DMS79 treated with DMSO at 0.1 percent for 48 hours (cell line): ENCODE measurements at places on chromosomes 6 and 20.

- DNase-seq, result no peak
These were observed 118.7 kb downstream of the CEBPB start for GRCh38 chr20:50309280-50309763.

- DNase-seq, result peak; percentile 94
These were observed 59.5 kb downstream of the BFSP1 start for GRCh38 chr20:17471606-17472187.

DNA sequence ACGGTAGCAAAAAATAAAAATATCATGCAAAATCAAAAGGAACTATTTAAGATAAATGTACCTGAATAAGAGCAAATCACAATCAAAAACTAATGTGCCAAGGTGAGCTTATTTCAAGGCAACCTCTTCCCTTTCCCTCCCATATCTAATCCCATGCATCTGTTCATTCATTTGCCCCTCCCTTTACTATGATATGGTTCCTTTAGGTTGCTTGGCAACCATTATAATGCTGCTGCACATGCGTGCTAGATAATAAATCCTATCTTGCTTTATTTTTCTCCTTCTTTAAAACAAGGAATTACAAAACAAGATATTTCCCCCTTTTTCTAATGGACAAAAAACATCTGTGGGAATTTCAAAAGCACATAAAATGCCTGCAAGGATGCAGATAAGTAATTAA, 318.2 kb upstream of the POU3F2 start:
- no peak for DNase-seq

- peak; percentile 41 for DNase-seq
These were observed 68.3 kb downstream of the ANKRD6 start for GRCh38 chr6:89501222-89501621.

- no peak for DNase-seq
These were observed 3.0 kb downstream of the SLC22A1 start for GRCh38 chr6:160124605-160125004.

- peak; percentile 20 for DNase-seq
These were observed 296.5 kb downstream of the THBS2 start for GRCh38 chr6:168956884-168957730.

DNA sequence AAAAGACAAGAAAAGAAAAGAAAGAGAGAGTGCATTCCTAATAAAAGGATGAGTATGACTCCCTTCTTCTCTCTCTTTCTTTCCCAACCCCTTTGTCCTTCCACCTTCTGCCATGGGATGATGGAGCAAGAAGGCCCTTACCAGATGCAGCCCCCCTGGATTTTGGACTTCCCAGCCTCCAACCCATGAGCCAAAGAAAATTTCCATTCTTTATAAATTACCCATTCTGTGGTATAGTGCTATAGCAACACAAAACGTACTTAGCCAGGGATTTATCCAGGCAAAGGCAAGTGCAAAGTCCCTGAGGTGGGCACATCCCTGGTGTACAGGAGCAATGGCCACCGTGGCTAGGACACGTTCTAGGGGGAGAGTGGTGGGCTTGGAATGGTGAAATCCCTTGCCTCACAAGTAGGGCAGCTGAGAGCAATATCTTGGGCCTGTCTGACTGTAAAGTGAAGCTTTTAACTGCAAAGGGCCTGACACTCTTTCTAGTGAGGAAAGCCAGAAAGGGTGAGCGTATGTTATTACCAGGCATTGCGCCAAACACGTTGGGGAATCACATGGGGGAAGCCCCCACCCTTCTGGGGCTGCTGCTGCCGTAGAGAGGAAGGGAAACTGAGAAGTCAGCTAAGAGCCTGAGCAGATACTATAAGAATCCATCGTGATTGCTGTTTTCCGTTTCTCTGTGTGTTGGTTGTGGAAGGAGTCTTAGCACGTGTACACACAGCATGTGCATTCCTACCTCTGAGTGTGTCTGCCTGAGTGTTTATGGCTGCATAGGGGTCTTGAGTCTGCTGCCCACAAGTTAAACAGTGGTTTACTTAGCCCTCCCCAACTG, 50.7 kb upstream of the SIRPA start:
- DNase-seq, result no peak

GRCh38 chr20:24045621-24046318, 57.2 kb upstream of the GGTLC1 start:
- DNase-seq, result no peak

DNA sequence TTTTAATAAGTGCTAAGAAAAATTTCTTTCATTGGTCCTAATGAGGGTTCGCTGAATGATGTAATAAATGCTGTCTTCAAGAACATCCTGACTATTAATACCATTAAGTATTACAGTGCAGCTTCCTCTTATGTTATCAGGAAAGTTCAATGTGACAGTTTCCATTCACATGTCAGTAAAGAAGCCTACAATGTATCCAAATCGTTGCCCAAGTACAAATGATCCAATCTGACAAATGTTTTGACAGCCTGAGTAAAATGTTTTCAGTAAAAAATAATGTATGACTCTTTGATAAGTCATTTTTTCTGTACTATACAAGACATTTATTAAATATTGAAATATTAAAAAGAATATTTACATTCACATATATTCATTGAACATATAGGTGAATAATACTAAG, 496.1 kb upstream of the MANEA start:
- DNase-seq, result no peak

- no peak for DNase-seq
These were observed 524.6 kb upstream of the JARID2 start for GRCh38 chr6:14721103-14721758.

GRCh38 chr6:105753207-105753606, 332.9 kb upstream of the PRDM1 start:
- DNase-seq, result peak; percentile 9

- no peak for DNase-seq
These were observed 15.6 kb downstream of the MEP1A start for GRCh38 chr6:46808806-46809205.

DNA sequence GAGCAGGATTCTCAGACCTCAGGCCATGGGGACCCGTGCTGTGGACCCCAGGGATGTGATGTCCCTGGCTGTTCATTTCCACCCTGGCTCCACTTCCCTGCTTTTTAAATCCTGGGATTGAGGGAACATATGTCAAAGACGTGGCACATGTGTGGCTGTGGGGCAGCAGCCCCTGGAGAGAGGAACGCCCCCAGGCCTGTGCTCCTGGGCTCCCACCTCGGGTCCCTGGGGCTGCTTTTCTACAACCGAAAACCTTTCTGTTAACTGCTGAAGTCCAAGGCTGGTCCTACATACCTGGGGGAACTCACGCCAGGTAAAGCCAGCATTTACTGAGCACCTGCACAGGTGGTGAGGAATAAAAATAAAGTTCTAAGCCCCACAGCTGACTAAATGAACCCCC, 102.3 kb upstream of the FRMD1 start:
- DNase-seq, result no peak

GRCh38 chr6:154429711-154430110, 73.1 kb upstream of the IPCEF1 start:
- DNase-seq, result no peak

DNA sequence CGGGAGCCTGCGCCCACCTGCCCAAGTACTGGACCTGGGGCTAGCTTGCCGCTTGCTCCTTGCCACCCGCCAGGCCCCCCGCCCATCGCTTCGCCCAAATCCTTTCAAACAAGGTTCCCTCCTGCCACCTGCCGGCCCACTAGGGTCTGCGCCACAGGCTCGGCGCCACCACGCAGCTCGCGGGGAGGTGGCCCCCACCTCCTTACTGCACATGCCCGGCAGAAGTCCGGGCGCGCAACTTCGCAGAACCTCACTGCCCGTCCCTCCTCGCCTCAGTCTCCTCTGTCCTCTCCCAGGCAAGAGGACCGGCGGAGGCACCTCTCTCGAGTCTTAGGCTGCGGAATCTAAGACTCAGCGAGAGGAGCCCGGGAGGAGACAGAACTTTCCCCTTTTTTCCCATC, 11.2 kb downstream of the GNAS-AS1 start:
- DNase-seq, result peak; percentile 53

- no peak for DNase-seq
These were observed 480.9 kb upstream of the NOX3 start for GRCh38 chr6:155936551-155936950.

DNA sequence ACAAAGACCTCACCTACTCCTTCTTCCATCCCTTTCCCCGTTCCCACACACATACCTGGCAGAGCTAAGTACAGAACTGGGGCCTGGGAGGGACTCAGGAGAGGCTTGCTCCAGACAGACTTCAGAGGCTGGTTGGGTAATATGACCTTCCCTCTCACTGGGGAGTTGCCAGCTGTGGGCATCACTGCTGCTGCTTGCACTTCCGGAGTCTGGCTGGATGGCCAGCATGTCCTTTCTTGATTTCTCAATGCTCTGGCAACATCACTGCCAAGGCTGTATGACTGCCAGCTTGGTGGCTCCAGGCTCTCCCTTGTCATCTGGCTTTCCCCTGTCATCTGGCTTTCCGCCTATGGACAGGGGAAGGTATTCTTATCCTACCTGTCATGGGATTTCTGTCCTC, 47.8 kb downstream of the CDH22 start:
- no peak for DNase-seq

GRCh38 chr20:47225458-47225857, 131.0 kb downstream of the ZMYND8 start:
- no peak for DNase-seq

DNA sequence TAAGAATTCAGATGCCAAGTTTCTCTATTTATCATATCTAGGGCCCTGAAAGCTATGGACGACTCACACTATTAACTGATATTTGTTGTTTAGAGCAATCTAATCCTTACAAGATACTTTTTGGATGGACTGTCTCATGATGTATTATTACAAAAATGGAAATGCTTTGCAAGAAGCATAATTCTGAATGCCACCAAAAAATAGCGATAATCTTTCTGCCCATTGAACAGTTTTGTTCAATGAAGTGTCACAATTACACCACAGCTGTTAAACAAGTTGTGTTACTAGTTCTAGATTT, 460.4 kb upstream of the JARID2 start:
- DNase-seq, result no peak

DNA sequence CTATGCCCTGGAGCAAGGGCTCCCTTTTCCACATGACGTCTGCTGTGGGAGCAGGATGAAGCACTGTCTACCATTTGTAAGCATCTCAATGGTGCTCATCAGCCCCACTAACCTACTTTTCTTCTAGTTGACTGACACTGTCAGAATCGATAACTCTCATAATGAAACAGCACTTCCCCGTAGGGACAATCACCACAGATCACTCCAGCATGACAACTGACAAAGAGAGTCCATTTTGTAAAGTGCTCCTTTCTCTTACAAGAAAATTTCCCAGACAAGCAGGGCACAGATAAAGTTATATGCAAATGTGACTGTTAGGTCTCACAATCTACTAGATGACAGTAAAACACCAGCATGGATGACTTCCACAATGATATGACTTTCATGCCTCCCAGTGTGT, 46.4 kb downstream of the HEBP2 start:
- no peak for DNase-seq

- DNase-seq, result no peak
These were observed 28.3 kb downstream of the FOXF2 start for GRCh38 chr6:1417718-1418117.

DNA sequence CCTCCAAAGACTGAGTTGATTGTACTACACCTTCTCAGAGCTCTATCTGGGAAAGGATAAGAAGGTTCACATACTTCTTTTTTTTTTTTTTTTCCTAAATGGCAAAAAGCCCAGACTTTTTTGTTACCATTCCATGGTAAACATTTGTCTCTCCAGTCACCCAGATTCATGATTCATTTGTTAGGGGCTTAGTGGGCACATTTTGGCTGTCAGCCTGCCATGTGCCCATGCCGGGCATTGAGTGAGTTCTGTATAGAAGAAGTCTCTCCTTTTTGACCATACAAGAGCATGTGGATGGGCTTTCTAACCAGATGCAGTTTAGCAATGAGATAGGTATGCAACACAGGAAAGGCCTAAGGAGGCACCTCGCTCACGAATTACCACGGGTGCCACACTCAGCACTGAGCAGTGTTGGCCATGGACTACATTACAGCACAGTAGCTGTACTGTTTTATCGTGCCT, 447.5 kb upstream of the HSF2 start:
- no peak for DNase-seq

- no peak for DNase-seq
These were observed 74.5 kb downstream of the MDN1 start for GRCh38 chr6:89745096-89745495.

- DNase-seq, result no peak
These were observed 110.4 kb upstream of the COL21A1 start for GRCh38 chr6:56357616-56358373.

GRCh38 chr20:11219192-11219591, 545.4 kb upstream of the JAG1 start:
- DNase-seq, result no peak

- no peak for DNase-seq
These were observed 101.6 kb downstream of the TAF4 start for GRCh38 chr20:61963885-61964674.

DNA sequence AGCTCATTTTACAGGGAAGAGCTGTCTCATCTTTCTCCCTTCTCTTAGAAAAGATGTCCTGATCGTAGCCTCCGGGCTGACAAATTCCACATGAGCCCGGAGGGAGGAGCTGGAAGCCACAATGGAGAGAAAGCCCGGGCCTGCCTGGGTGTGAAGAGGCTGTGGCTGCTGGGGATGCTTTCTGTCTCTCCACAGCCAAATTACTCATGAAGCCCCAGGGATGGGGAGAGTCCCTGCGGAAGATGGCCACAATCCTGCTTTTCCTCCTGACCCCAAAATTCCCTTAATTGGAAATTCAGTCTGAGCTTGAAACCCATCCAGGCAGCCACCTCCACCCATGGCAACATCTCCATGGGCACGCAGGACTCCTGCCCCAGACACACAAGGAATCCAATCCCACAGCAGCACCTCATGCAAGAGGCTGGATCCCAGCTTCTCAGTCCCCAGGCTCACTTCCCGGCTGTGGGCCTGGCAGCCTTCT, 32.4 kb downstream of the JPH2 start:
- DNase-seq, result no peak

- DNase-seq, result no peak
These were observed 5.6 kb downstream of the ZMYND8 start for GRCh38 chr20:47350691-47351545.

- no peak for DNase-seq
These were observed 28.4 kb upstream of the ANKRD60 start for GRCh38 chr20:58256842-58257241.

- no peak for DNase-seq
These were observed 76.8 kb downstream of the TCP11 start for GRCh38 chr6:35064290-35064689.

DNA sequence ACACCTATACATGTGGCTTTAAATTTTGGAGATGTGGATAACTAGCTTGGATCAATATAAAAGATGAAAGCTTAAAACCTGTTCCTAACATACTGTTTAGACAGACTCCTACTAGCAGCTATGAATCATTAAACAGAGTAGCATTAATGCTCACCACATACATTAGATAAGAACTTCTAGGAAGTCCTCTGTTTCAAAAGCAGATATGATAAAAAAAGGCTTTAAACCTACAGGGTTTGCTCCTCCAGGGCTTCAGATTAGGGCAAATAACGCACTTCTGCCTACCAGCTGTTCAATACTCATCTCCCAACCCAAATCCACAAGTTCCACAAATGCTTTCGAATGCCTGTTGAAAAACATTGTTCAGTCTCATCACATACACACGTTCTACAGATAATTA, 1.5 kb downstream of the REPS1 start:
- DNase-seq, result peak; percentile 47

DNA sequence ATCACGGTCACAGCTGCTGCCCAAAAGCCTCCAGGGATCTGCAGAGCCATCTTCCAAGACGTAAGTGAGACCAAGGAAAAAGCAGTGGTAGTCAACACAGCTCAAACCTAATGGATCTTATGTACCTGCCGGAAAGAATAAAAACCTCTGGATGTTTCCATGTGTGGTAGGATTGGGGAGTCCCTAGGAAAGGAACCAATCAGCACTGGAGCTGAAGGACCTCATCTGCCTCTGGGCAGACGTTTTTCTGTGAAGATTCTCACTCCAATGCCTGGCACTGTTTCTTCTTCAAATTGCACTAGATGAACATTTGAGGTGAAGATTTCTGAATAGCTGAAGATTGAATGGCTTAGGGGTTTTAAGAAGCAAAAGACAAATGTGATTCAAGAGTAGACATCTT, at the start of gene HLA-DQB2:
TSS of gene HLA-DQB2 (minus strand) at position 112 of the 400 bp plus-strand sequence. CDS start at position 50, 62 bp downstream.
- no peak for DNase-seq
